ENCODE measurements at places on chromosomes 11 and 22.

GRCh38 chr22:24871611-24872205 lies 65.7 kb downstream of the SGSM1 start:
- DNase-seq, result no peak

GRCh38 chr11:31687256-31687655 lies 123.9 kb downstream of the PAX6 start:
- DNase-seq, result no peak

- no peak for DNase-seq
These were observed 88.3 kb upstream of the PRDM11 start for GRCh38 chr11:45057938-45058646.

DNA sequence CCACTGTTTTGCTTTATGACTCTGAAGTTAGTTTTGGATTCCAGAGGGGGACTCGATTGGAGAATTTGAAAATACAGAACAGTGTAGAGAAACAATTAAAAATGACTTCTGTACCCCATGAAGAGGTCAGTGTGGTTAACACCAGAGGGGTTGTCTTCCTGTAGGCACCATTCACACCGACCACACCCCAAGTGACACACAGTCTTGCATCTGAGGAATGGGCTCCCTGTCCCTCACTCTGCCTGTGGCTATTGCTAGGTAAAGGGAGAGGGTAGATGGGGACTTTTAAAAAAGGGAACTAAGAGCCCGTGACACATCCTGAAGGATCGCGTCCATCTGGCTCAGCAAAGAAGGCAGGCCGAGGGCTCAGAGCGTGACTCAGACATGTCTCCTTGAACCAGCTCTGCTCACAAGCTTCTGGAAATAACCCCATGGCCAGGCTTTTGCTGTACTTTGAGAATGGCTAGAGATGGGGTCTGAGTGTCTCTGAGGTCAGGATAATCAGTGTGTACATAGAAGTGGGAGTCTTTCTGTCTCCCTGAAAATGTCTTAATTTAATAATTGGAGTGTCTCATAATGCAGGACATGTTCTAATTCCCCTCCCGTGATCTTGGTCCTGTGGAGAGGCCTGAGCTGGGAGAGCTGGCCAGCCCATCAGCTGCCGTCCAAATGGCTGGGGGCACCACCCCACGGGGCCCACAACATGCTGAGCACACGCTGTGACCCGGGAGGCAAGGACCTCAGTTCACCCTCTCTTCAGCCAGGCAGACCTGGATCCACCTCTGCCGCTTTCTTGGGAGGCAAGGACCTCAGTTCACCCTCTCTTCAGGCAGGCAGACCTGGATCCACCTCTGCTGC lies 39.3 kb downstream of the SGSM1 start:
- no peak for DNase-seq

GRCh38 chr11:75244052-75244814 lies 3.7 kb downstream of the TPBGL start:
- DNase-seq, result no peak

DNA sequence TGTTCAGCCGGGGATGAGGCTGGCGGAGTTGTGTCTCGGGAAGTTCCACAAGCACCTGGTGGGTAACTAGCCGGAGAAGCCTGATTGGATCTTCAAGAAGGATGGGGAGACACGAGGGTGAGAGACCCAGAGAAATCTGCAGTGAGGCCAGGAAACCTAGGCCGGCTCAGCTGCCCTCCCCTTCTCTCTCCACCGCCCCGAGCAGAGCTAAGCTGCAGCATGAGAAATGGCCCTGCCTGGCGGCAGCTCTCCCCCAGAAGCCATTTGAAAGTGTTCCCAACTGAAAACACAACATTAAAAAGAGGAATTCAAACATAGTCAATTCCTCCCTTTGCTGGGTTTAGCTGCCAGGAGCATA lies 77.8 kb upstream of the SHISAL1 start:
- no peak for DNase-seq

DNA sequence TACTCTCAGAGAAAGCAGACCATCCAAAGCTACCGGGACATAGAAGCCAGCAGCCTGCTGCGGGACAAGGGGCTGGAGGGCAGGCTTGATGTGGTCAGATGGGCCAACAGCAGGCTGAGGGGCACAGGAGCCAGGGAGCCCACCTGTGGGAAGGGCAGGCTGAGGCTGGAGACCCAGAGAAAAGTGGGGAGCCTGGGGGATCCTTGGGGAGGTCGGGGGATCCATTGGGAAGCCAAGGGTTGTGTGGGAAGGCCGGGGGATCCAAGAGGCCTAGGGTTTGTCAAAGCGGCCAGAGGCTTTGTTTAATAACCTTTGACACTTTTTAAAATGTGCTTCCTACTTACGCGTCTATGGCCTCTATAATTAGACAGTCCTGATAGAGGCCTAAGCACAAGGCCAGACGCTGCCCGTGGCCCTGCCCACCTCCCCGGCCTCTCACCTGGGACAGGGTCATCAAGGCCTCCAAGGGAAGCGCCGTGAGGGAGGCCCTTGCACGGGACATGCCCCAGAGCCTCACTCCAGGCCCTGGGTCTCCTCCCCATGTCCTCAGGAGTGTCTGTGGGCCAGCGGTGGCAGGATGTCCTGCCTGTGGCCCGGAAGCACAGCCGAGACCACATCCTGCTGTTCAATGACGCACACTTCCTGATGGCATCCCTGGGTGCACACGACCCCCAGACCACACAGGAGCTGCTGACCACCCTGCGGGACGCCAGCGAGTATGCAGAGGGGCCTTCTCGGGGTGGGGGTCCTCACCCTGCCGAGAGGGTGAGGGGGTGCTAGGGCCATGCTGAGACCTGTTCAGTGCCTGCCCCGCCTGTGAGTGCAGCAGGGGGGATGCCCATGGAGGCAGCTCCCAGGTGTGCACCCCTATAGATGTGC lies 8.6 kb upstream of the GTSE1 start:
- DNase-seq, result no peak

- DNase-seq, result peak; percentile 13
These were observed 14.3 kb downstream of the AMOTL1 start for GRCh38 chr11:94782446-94782845.

GRCh38 chr11:21529187-21529586 lies 663.7 kb upstream of the ANO5 start:
- no peak for DNase-seq

DNA sequence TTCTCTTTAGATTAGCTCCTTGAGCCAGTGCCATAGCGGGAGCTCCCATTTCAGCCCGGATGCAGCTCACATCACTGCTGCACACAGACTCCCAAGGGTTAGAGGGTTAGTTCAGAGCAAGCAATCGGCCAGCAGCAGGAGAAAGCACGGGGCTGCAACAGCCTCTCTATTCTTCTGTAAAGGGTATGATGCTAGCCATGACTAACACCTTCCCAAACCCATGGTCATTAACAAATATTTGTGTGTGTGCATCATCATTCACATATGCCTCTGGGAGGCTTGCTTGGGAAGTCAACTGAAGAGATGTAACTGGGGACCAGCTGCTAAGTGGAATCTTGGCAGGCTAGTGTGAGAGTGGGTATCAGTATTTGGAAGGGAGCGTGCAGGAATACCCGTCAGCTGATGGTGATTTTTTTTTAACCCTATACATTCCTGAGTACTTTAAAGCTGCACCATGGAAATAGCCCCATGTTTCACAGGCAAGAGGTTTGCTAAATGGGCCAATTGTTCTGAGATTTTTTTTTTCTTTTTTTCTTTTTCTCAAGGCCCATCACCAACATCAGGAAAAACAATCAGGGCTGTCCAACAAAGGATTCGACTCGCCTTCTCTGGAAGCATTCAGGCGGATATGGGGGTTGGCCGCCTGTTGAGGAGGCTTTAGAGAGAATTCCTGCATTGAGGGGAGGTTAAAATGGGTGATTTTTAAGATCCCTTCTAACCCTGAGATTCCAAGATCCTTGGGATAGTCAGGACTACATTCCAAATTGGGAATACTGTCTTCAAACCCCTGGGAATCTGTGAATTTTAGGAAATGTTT lies 33.2 kb upstream of the CCDC89 start:
- no peak for DNase-seq

- no peak for DNase-seq
These were observed 1.1 kb downstream of the CAVIN3 start for GRCh38 chr11:6319001-6319703.

DNA sequence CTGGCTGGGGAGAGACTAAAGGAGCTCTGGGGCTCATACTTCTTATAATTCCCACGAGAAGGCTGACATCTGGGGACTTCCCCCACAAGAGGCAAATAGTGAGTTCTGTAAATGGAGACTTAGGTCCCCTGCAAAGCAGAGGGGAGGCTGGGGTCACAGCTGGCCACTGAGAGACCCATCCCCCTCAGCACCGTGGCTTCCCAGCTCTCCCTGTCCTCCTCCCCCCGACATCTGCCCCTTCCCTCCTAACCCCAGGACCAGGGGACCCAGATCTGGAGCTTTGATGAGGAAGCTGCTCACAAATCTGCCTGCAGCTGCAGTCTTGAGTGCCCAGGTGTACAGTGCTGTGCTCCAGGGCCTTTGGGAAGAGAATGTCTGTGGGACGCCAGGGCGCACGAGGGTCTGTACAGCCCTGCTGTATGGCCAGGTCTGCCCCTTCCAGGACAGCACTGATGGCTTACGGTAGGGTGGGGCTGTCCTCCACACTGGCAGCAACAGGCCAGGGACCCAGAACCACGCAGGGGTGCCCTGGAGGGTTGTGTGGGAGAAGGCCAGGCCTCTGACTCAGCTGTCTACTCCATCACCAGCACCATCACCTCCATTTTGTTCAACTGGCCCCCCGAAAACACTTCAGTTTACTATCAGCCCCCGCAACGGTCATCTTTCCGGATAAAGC lies 1.1 kb downstream of the RGL4 start:
- DNase-seq, result no peak

Data from NCI-H1105 treated with DMSO at 0.1 percent for 48 hours (cell line).